NCI-H1105 treated with DMSO at 0.1 percent for 48 hours (cell line): ENCODE measurements at places on chromosomes 13 and 19.

DNA sequence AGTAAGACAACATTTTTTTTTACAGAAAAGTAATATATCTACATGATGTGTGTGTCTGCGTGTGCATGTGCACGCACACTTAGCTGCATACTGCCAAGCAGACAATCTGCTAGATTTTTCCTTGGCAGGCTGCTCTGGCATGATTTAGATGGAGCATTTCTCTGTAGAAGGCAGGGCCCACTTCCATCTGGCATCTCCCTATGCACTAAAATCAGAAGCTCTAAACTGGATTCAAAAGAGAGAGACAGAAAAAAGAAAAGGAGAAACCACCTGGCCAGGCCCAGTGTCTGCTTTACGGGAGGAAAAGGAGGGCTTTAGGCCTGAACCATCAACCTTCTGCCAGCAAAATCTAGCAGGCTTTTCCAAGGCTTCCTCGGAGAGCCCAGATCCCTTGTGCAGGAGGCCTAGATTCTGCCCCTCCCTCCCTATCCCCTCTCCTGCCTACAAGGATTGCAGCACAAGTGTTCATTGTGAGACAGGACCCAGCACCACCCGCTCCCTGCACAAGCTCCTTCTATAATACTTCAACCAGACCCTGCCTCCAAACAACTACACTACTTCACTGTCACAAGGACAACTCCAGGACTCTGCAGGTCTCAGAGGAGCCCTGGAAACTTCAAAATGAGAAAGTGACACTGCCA is 99.3 kb downstream of the DOCK9 start:
- DNase-seq = no peak

DNA sequence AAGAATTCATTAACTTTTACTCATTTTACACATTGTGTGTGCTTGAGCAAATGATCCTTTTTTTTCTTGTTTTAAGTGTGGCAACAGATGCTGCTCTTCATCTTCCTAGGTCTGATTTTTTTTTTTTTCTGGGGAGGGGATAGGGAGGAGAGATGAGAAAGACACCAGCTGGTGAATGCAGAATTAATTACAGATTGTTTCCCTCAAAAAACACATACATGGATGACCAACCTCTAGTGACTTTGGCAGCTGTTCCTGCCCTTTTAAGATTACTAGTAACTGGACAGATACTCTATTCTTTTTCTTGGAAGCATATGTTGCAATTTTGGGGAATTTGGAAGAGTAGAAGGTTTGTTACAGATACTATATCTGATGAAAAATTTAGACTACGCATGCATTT is 103.6 kb upstream of the MYO16 start:
- DNase-seq = peak; percentile 21

DNA sequence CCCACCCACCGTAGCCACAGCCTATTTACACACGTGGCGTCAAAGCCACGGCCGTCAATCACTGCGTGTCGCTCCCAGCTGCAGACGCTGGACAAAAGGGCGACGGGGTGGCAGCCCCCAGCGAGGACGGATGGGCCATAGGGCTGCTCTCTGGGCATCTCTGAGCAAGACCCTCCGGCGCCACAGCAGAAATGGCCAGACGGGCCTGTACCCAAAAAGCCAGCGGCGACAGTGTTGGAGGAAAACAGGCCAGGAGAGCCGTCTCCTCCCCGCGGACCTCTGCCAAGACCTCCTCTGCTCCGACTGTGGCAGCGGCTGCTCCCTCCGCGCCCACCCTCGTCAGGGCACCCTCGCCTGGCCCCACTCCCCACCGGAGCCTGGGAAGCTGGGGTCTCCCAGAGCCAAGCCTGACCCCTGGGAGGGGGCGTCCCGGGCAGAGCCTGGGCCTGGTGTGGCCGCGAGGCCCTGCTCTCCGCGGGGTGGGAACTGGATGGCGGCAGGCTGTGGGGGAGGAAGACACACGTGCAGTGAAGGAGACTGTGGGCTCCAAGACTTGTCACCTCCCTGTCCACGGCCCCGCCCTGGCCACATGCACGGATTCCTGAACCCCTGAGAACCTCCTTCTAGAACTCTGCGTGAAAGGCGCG is 2.7 kb downstream of the C2CD4C start:
- no peak for DNase-seq

GRCh38 chr19:13972368-13973155 is 20.3 kb downstream of the DCAF15 start:
- no peak for DNase-seq

GRCh38 chr13:42116225-42116624 is 67.8 kb downstream of the DGKH start:
- DNase-seq = no peak

DNA sequence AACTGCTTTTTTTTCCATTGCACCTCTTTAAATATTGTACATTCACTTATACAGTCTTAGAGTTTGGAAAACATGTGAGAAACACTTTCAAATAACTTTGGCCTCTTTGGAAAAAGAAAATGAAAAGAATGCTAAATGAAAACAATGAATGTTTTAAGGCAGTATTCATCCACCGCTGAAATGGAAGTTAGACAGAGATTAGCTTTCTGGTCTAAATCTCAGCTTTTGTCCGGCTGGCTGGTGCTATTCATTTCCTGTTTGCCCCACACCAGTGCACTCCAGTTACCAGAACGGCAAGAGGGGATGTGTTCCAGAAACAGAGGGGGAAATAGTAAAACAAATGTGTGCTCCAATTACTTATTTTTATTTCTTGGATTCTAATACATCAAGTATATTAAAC is 1201.3 kb downstream of the EFNB2 start:
- no peak for DNase-seq

- no peak for DNase-seq
Measured at GRCh38 chr19:45508861-45509691, 1.8 kb downstream of the VASP start.

DNA sequence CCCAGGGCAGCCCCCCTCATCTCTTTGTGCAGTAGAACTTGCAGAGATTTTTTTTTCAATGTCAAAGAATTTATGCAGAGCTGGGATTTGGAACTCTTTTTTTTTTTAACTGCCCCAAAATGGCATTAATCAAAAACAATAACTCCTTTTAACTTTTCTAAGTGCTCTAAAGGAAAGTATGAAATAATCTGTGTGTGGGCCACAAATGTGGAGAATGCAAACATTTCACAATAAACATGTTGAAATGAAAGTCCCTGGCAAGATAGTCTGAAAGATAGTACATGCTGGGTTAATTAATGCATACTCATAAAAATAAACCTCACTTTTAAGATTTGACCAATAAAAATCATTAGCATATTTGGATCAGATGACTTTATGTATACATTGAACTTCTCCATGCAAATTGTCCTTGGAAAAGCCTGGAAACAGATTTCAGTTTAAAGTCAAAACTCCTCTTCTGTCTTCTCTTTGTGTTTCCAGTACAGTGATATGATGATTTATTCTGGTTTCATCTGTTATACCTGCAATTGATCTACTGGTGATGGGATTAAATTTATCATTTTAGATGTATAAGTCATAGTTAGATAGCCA is 30.5 kb upstream of the ZNF536 start:
- DNase-seq = no peak

DNA sequence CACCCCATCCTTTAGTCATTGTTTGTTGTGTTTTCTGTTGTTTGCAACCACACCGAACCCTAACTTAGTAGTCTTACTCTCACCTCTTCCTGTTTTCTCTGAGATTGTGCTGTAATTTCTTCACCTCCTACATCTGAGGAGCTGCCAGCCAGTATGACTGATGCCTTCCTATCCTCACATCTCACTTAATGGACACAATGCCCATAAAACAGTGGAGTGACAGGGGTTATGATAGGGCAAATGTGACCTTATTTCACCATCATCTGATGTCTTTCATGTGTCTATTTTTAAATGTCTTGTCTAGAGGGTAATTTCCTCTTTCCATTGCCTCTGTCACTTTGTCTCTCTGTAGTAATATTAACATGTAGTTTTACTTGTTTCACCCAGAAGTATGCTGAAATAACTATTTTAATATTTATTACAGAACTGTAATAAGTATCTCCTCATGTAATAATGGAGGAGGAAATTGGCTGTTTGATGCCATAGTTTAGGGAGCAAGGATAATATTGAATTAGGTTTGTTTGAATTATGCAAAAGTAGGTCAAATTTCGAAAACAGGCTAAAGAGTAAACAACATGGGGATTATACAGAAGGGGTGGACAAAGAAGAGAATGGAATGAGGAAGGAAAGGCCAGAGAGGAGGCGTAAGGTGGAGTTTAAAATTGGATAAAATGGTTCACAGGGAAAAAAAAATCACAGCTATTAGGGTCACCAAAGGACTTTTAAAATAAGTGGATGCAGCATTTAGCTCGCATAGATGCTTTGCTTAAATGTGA is 103.5 kb upstream of the SPRY2 start:
- DNase-seq = no peak

GRCh38 chr13:23460309-23460708 is 26.8 kb upstream of the SACS start:
- DNase-seq = no peak

DNA sequence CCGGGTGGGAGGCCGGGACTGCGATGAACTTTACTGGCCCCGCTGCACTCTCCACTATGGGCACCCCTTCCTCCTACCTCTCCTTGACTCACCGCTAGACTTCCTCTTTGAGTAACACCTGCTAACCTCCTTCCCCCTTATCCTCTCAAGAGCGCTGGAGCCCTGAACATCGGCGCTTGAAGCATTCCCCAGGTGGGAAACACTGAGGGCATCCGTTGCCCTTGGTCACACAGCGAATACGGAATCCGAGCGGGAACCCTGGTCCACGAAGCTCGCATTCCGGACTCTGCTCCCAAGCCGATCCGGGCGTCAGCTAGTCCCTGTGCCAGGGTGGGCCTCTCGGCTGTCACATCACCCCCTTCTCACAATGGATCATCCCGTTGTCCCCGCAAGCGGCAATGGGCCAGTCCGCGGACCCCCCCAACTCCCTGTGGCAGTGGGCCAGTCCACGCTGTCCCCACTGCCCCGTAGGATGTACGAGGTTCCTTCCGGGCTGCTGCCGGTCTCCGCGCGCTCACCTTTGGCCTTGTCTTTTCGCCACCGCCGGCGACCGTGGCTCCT is 4.2 kb downstream of the LIPE start:
- DNase-seq = peak; percentile 53

DNA sequence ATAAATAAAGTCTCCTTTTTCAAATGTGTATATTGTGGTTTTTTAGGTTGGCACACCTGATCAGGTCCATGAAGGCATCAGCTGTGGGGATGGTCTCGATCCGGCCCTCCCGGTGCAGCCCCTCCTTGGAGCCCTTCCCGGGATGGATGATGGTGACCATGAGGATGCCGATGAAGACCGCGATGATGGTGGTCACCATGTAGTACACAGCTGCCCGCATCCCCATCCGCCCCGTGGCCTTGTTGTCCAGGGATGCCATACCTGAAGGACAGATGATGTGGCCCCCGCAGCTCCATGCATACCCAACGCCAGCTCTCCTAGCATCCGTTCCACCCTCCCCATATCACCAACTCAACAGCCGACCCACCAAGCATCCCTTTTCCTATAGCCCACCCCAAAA is 11.4 kb downstream of the SLC1A6 start:
- no peak for DNase-seq

- peak; percentile 20 for DNase-seq
Measured at GRCh38 chr13:105410602-105411001, 1124.9 kb downstream of the EFNB2 start.

GRCh38 chr19:42412227-42412626 is 15.0 kb downstream of the LIPE start:
- no peak for DNase-seq

DNA sequence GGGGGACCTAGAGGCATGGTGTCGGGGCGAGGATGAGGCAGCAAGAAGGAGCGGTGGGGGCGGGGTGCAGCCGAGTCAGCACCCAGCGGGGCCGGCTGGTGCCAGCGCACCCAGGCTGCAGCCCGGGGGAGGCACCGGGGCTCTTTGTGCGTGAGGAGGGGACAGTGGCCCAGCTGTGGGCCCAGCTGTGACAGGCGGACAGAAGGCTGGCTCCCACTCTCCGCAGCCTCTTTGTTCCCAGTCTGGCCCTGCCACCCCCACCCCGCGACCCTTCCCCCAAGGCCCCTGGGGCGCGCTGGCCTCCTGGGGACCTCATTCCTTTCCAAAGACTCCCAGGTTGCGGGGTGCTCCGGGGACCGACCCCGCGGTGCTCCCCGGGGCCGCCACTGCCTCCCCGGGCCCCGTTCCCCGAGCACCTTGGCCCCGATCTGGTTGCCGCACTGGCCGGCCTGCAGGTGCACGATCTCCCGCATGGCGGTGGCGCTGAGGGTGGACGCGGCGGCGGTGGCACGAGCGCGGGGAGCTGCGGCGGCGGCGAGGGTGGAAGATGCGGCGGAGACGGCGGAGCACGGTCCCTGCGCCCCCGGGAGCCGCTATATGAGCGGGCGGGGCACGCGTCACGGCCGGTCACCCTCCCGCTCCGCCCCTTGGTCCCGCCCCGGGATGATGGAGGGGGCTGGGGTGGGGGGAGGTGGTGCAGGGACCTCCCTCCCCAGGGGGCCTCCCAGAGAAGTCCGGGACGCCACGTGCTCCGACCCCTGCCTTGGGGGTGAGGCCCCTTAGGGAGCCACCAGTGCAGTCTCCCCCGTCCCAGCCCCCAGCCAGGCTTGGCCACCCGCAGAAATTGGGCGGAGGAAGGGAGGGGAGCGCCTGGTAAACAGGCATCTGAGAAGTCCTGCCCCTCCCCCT is at the start of gene TUBB4A:
Gene TUBB4A, minus strand, starts transcription at position 570 of the 909 bp plus-strand sequence. Its CDS starts 97 bp downstream, at position 473.
- DNase-seq = no peak

GRCh38 chr19:38009650-38010242 is 102.7 kb downstream of the SIPA1L3 start:
- DNase-seq = no peak

DNA sequence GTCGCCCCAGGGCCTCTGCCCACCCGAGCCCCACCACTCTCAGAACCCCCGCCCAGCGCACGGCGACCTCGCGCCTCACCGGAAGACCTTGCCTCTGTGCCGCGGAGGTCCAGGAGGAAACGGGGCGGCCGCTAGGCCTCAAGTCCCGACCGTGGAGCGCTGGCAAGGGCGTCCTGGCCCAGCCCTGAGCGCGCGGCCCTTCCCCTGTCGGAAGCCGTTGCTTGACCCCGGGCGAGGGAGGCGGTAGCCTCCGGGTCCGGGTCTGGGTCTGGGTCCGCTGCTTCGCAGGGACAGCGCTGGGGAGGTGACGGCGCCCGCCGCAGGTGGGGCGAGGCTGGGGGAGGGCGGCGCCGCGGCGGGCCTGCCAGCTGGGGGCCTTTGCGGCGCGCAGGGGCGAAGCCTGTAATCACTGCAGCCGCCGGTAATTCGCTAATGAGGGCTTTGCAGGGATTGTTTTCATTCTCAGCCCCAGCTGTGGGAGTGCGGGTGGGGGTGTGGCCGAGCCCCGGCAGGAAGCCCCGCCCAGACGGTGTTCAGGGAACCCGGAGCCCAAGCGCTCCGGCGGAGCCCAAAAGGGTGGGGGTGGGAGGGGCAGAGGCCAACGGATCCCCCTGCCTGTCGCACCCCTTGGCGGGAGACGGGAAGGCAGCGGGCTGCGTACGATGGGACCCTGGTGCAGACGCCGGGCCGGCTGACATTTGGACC is 8.6 kb downstream of the C19orf25 start:
- peak; percentile 81 for DNase-seq

- no peak for DNase-seq
Measured at GRCh38 chr13:23202383-23202782, 21.6 kb downstream of the SGCG start.
